ENCODE measurements at places on chromosomes 16 and 17. TPM values are rescaled to one million over a fixed set of nuclear protein-coding genes. Genes with fewer than 3 reads are reported as not detected.

BPTF gene
- total RNA-seq, result 107 TPM

FOXL1 gene
- total RNA-seq, result not detected

CHST4 gene
- not detected for total RNA-seq

ZPBP2 gene
- 0.22 TPM for total RNA-seq

GPR179 gene
- total RNA-seq, result not detected

All from T-helper 1 cell treated with Interleukin-12 subunit alpha and Interleukin-12 subunit beta and Interleukin-4 antibody, amounts not matched to agents 30 ng/mL and 1 ng/mL, for 36 hours (primary cell).